Upper lobe of right lung (tissue), 1 donor: ENCODE measurements at places on chromosomes 11 and 22.

- no peak for DNase-seq
- H3K4me3 ChIP-seq: no peak overlapping the region
- H3K4me1 ChIP-seq: no peaks in the 10 kb centered on the region
- H3K27me3 ChIP-seq: no peaks in the 10 kb centered on the region
Observed at GRCh38 chr22:44155115-44155514, 25.6 kb upstream of the PARVG start.

DNA sequence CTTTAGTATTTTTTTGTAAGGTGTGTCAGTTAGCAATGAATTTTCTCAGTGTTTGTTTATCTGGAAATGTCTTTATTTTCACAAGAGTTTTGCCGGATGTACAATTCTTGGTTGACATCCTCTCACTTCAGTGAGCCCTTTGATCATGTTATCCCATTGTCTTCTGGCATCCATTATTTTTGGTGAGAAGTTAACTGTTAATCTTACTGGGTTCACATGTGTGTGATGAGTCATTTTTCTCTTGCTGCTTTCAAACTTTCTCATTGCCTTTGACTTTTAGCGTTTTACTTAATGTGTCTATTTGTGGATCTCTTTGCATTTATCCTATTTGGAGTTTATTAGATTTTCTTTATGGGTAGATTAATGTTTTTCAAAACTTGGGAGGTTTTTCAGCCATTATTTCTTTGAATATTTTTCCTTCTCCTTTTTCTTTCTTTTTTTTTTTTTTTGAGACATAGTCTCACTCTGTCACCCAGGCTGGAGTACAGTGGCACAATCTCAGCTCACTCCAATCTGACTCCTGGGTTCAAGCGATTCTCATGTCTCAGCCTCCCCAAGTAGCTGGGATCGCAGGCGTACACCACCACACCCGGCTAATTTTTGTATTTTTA, 100.5 kb upstream of the RRM1 start:
- H3K4me3 ChIP-seq: no peak overlapping the region
- no peak overlapping the region for H3K27ac ChIP-seq
- H3K27me3 ChIP-seq: no peaks in the 10 kb centered on the region
- no peaks in the 10 kb centered on the region for H3K4me1 ChIP-seq

- H3K27me3 ChIP-seq: peaks cover 27% of the 10 kb centered on the region
- H3K4me1 ChIP-seq: peaks cover 14% of the 10 kb centered on the region
- no peak overlapping the region for H3K4me3 ChIP-seq
- H3K27ac ChIP-seq: no peak overlapping the region
Observed at GRCh38 chr11:134582770-134583095, 170.7 kb upstream of the B3GAT1 start.

- DNase-seq: no peak
- H3K27ac ChIP-seq: no peak overlapping the region
- H3K4me3 ChIP-seq: no peak overlapping the region
- no peaks in the 10 kb centered on the region for H3K27me3 ChIP-seq
Observed at GRCh38 chr22:27473533-27473932, 328.0 kb downstream of the MN1 start.

GRCh38 chr11:33804471-33804870, 30.2 kb upstream of the FBXO3 start:
- no peak for DNase-seq
- H3K4me3 ChIP-seq: no peak overlapping the region
- H3K27me3 ChIP-seq: peaks cover 43% of the 10 kb centered on the region
- no peaks in the 10 kb centered on the region for H3K36me3 ChIP-seq

GRCh38 chr22:22789922-22790845, 97.4 kb upstream of the IGLL5 start:
- H3K4me1 ChIP-seq: no peaks in the 10 kb centered on the region
- peaks cover 8% of the 10 kb centered on the region for H3K27me3 ChIP-seq
- no peak overlapping the region for H3K4me3 ChIP-seq
- DNase-seq: no peak
- no peak overlapping the region for H3K27ac ChIP-seq

GRCh38 chr11:8714622-8715225, 32.1 kb downstream of the RPL27A start:
- peaks cover 15% of the 10 kb centered on the region for H3K36me3 ChIP-seq
- H3K4me3 ChIP-seq: no peak overlapping the region
- H3K4me1 ChIP-seq: peaks cover 30% of the 10 kb centered on the region
- no peak for DNase-seq

- peaks cover 34% of the 10 kb centered on the region for H3K4me1 ChIP-seq
- H3K27me3 ChIP-seq: peaks cover 4% of the 10 kb centered on the region
- peak overlapping the region; percentile 24 for H3K27ac ChIP-seq
- DNase-seq: no peak
Observed at GRCh38 chr11:118314988-118315411, 10.5 kb downstream of the CD3E start.

- H3K4me1 ChIP-seq: no peaks in the 10 kb centered on the region
- H3K36me3 ChIP-seq: no peaks in the 10 kb centered on the region
- no peak for DNase-seq
- no peaks in the 10 kb centered on the region for H3K27me3 ChIP-seq
Observed at GRCh38 chr11:103619480-103619879, 417.0 kb upstream of the DDI1 start.

DNA sequence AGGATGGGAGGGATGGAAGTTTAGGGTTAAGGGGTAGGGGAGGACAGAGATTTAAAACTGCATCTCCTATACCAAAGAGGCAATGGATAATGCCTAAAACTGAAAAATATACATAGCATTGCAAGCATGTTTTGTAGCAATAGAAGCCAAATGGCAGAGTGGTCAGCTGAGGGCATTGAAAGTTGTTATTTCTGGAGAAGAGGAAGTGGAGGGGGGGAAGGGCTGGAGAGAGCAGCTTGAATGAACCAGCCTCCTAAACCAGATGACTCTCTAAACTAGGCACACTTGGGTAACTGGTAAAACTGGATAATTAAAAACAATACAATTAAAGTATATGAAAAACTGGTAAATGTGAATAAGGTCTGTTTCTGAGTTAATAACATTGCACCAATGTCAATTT, 70.3 kb upstream of the TP53I11 start:
- H3K27me3 ChIP-seq: no peaks in the 10 kb centered on the region
- H3K4me3 ChIP-seq: no peak overlapping the region
- peak overlapping the region; percentile 44 for H3K27ac ChIP-seq

DNA sequence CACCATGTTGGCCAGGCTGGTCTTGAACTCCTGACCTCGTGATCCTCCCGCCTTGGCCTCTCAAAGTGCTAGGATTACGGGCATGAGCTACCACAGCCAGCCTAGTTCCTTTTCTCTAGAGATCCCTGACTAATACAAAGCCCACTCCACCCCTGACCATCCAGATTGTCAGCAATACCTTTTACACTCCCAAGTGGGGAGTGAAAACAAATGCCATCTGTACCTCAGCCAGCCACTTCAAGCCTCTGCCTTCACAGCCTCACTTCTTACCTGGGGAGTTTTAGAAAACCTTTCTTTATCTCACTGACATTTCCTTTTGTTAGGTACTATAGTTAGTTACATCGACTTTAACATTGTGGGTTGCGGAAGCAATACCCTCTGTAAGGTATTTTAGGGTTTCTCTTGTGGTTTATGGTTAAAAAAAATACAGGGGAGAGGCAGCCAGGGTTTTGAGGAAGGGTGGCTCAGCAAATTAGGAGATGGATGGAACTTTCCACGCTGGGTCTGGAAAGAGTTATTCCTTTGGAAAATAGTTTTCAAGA, 8.9 kb downstream of the TOM1 start:
- H3K4me1 ChIP-seq: peaks cover 48% of the 10 kb centered on the region
- H3K27me3 ChIP-seq: no peaks in the 10 kb centered on the region
- no peak overlapping the region for H3K27ac ChIP-seq
- H3K4me3 ChIP-seq: no peak overlapping the region
- peak; percentile 23 for DNase-seq

DNA sequence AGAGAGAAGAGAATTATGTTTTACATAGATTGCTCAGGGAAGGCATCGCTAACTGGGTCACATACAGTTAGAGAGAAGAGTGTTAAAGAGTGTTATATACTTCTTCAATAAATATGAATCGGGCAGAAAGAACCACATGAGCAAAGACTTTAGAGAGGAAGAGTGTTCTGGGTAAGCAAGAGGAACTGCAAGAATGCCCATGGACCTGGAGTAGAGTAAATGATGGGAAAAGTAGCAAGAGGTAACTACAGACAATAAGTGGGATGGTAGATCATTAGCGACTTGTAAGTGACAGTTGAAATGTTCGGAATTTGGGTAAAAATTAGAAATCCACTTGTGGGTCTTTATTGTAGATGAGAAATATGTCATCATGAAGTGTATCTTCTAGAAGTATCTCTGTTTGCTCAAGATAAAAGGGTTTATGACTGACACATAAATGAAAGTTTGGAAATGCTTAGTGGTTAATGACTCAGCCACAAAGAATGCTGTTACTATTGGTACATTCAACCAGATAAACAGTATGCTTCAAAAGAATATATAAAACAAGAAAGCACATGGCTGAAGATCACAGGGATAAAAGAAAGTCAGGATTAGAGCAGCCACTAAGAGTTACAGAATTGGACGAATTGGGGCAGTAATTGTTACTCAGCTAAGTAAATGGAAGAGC, 229.3 kb downstream of the CASP12 start:
- H3K27me3 ChIP-seq: no peaks in the 10 kb centered on the region
- H3K4me1 ChIP-seq: no peaks in the 10 kb centered on the region
- no peak overlapping the region for H3K27ac ChIP-seq
- no peak for DNase-seq

- peaks cover 19% of the 10 kb centered on the region for H3K4me1 ChIP-seq
- no peaks in the 10 kb centered on the region for H3K36me3 ChIP-seq
- H3K27ac ChIP-seq: peak overlapping the region; percentile 36
- no peak for DNase-seq
- H3K27me3 ChIP-seq: no peaks in the 10 kb centered on the region
- H3K4me3 ChIP-seq: no peak overlapping the region
Observed at GRCh38 chr11:43925932-43926505, 16.4 kb upstream of the C11orf96 start.
